ENCODE measurements at places on chromosomes 11 and 22.

GRCh38 chr22:43955883-43956782, 891 bp downstream of the SAMM50 start:
- DNase-seq = no peak

DNA sequence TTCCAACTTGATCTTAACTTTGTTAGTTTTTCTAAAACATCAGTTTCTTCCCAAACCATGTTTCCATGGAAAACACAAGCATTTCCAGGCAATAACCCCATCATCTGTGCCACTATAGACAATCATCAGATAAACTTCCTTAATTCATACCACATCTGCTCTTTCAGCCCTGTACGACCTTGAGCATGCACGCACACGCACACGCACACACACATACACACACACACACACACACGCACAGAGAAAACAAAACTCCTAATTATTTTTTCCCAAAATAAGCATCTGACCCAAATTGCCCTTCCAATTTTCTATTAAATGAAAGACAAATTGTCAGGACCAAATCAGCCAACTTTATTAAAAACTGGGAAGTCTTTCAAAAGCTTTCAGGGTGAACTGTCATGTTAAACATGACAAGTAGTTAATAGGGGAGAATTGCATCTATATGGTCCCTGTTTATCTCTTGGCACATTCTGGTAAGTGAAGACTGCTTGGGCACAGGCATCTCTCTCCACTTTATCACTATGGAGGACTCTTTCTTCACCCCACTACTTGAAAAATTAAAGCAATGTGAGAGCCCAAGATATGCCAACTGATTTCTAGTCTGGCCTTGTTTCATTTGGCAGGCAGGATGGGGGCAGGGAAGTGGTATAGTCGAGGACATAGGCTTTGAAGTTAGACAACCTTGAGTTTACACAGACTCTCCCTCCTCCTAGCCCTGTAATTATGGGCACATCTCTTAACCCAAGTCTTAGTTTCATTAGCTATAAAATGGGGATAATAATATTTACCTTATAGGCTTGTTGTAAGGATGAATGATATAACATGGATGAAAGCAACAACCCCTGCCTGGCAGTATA, 15.1 kb downstream of the ADM start:
- no peak for DNase-seq

- DNase-seq = peak; percentile 8
Observed at GRCh38 chr22:23685205-23685784, 5.5 kb upstream of the RGL4 start.

- DNase-seq = no peak
Observed at GRCh38 chr22:46036558-46037408, 59.8 kb upstream of the WNT7B start.

GRCh38 chr11:19598876-19599486, 113.7 kb upstream of the NAV2 start:
- DNase-seq = no peak

DNA sequence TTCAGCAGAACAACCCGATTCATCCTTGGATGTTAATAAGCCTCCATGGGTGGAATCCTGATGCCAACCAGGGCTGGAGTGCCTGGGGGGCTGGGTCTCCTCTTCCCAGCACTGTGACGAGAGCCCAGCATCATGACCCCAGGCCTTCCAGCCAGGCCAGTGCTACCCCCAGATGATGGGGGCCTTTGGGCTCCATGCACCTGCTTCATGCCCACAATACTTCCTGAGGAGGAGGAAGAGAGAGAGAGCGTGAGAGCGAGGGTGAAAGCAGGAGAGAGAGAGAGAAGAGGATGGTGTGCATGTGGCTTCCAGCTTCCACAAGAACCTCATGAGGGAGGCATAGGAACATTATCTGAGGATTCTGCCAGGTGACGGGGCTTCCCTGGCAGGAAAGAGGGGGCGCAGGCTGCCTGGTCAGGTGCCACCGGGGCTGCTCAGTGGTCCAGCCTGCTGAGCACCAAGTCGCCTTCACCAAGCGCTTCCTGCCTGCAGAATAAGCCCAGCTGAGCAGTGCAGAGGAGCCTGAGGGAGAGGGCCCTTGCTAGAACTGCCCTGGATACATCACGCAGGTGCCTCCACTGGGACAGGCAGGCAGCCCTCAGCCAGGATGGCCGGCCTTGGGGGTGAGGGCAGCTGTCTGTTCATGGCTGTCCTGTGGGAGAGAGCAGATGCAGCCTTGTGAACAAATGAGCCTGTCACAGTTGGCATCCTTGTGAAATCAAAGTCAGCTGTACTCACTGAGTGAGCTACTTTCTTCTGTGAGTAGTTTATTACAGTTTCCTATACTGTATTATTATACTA, 243.3 kb upstream of the B3GAT1 start:
- no peak for DNase-seq

GRCh38 chr11:22263613-22264012, 70.7 kb downstream of the ANO5 start:
- no peak for DNase-seq

DNA sequence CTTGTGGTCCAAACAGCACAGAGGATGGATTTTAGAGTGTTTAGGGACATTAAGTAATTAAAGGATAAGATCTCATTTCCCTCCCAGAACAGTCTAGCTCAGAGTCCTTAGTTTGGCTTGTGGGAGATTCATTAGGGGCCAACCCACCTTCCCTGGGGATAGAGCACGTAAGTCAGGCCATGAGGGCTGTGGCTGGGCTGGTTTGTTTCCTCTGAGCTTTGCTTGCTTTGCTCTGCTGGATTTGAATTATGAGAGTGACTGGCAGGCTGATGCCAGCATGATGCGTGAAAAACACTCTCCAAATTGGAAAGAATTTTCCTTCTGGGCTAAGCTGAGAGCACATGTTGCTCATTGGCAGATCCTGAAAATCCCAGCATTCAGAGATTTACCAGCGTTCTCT, 84.7 kb upstream of the HEPHL1 start:
- DNase-seq = no peak

DNA sequence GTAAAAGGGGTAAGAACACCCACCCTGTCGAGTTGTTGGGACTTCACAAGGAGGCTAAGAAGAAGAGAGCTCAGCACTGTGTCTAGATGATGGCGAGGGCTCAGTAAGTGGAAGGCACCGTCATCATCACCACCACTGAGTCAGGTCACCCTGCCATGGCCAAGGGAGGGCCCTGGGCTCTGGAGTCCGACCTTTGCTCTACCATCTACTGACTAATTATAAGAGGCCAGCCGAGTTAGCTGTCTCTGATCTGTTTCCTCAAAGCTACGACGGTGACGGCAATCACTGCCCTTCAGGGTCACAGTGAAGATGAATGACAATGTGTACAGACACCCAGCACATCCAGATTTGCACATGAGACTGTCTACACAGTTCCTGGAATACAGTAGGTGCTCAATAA, 29.3 kb downstream of the KIAA0930 start:
- no peak for DNase-seq

All from fibroblast of skin of scalp (primary cell).